ENCODE measurements at places on chromosomes 2 and 18. TPM values are rescaled to one million over a fixed set of nuclear protein-coding genes. Genes with fewer than 3 reads are reported as not detected.

Gene ACTG2
- not detected for total RNA-seq

Gene RAB17
- total RNA-seq: not detected

Gene C2orf80
- total RNA-seq: not detected

Gene COL6A3
- 202 TPM for total RNA-seq

Gene CLEC4F
- total RNA-seq: not detected

- DNase-seq: peak; percentile 50
Observed at GRCh38 chr2:137969418-137969765, 5.1 kb downstream of the HNMT start.

DNA sequence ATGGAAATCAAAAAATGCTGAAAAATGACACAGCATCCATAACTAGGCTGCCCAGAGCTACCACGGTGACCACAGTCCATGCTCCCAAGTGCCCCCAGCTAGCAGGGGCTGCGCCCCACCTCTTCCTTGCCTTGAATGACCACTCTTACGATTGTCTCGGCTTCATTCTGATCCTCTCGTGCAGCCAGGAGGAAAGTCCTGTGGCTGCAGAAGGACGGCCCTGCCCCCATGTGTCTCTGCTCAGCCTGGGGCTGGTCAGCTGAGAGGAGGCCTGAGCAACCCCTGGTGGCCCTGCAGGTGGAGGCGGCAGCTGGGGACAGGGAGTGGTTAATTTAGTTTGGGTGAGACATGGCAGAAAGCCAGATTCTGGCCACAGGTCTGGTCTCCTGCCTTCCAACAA is 54.3 kb downstream of the KCNF1 start:
- DNase-seq: no peak

GRCh38 chr2:112618383-112618782 is 27.4 kb upstream of the SLC20A1 start:
- no peak for DNase-seq

DNA sequence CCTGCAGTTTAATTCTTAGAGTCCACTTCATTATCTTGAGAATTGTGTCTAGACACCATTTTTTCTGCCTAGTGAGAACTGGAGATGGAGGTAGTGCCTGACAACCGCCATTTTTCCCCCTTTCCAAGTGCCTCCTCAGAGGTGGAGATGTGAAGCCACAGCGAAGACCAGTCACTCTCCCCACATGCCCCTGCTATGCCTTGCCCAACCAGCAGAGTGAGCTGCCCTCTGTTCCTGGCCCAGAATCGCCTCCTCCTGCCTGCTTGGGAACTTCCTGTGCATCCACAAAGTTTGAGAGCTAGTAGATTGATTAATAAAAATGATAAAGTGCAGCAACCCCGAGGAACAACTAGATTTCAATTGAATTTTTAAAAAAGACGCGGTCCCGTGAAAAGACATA is 123.3 kb downstream of the CLIP4 start:
- DNase-seq: peak; percentile 28

GRCh38 chr2:179861027-179861415 is 391 bp downstream of the ZNF385B start:
- DNase-seq: no peak

DNA sequence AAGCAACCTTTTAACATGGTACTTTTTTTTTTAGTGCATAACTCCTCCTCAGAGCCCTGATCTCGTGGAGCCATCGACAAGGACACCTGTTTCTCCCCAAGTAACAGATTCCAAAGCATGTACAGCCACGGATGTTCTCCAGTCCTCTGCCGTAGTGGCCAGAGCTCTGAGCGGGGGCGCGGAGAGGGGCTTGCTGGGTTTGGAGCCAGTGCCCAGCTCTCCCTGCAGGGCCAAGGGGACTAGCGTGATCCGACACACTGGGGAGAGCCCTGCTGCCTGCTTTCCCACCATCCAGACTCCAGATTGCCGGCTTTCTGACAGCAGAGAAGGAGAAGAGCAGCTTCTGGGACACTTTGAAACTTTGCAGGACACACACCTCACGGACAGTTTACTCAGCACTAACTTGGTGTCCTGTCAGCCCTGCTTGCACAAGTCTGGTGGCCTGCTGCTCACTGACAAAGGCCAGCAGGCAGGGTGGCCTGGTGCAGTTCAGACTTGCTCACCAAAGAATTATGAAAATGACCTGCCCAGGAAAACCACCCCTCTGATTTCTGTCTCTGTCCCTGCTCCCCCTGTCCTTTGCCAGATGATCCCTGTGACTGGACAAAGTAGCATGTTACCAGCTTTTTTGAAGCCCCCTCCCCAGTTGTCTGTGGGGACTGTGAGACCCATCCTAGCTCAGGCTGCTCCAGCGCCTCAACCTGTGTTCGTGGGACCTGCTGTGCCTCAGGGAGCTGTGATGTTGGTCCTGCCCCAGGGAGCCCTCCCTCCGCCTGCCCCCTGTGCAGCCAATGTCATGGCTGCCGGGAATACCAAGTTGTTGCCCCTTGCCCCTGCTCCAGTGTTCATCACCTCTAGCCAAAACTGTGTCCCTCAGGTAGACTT is 4.5 kb downstream of the KLF11 start:
- no peak for DNase-seq

GRCh38 chr2:173657996-173658717 is 303.5 kb downstream of the CDCA7 start:
- DNase-seq: peak; percentile 78

DNA sequence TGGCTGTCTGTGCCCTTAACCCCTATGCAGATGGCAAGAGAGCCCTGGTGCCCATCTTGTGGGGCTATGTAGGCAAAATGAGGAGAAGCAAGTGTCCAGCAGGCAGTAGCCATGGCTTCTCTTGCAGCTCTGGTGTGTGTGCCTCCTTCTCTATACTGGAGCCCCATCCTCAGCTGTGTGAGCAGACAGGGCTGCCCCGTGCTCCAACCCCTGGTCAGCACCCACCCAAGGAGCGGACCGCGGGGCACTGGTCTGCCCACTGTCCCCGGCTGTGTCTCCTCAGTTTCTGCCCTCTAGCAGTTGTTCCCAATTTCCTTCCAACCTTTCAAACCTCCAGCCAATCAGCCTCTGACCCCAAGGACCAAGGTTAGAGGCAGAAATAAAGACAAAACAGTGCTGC is 134.9 kb upstream of the GLI2 start:
- DNase-seq: no peak

DNA sequence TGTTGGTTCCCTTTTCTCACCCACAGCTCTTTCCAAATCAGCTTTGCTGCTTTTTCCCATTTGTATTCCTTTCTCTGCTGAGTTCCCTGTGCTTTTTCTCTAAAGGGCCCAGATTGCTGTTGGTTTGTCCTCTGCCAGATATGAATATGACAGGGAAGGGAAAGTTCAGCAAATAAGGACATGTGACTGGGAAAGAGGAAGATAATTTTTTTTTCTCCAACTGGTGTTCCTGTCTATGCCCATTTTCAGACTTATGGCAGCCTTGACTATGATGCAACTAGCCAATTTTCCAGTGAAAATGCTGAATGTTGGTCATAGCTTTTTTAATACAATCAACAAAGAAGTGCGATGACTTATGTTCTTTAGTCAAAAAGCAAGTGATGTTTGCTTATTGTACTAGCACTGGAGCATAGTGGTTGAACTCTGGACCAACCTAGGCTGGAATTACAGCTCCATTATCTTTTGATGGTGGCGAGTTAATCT is 7.7 kb downstream of the MDH1 start:
- no peak for DNase-seq

DNA sequence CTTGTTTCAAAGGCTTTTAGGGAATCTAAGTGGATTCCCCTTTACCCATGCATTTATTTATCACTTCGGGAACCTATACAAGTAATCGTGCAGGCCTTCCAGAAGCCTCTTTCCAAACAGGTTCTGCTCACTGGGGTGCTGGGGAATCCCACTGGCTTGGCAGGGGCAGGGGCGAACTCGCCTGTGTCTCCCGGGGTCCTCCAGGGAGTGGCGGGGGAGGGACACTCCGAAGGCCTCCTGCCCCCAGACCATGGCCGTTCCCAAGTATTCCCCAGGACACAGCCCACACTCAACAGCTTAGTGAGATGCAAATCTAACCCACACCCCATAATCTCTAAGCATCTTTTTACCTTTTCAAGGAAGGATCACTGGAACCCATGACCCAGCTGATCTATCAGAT is 6.5 kb downstream of the DNMT3A start:
- no peak for DNase-seq

DNA sequence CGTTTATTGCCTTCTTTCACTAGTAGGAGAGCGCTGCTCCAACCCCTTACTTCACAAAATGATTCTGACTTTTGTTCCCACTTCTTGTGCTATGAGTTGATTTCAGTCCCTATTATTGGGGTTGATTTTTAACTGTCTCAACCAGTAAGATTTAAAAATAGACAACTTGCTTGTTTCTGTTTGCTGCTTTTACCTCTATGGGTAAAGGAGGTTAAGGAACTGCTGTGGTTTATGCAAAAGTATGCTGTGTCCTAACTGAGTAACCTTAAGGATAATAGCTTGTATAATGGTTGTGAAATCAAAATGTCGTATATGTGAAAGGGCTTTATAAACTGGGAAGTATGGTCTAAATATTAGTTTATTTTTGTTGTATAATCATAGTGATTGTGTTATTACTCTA is 22.6 kb downstream of the ALMS1 start:
- no peak for DNase-seq

- no peak for DNase-seq
Observed at GRCh38 chr18:35582899-35583558, 1.5 kb downstream of the GALNT1 start.

GRCh38 chr2:189347540-189347939 is 93.7 kb upstream of the WDR75 start:
- DNase-seq: peak; percentile 92

- no peak for DNase-seq
Observed at GRCh38 chr18:45227001-45227742, 388.1 kb upstream of the SLC14A2 start.

GRCh38 chr18:49721981-49722380 is 91.4 kb downstream of the ACAA2 start:
- no peak for DNase-seq

GRCh38 chr2:235533616-235534385 is 40.0 kb downstream of the AGAP1 start:
- no peak for DNase-seq
